ENCODE measurements at places on chromosomes 3 and 15.

- peak; percentile 16 for DNase-seq
Measured at GRCh38 chr15:89034305-89034704, 54.0 kb upstream of the ABHD2 start.

DNA sequence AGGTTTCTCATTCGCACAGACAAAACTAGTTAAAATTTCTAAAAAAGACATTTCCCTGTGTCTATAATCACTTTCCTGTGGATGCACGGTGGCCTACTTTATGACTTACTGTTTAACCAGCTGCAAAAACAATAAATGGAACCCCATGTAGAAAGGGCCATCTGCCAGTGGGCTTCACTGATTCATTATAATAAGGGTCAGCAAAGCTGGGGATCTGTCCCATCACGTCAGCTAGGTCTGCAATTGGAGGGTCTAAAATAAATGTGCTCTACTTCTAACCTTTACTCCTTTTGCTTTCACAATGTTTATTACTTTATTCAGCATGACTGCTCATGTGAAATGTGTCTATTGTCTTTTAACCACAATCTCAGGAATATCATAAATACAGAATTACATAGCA lies 43.1 kb upstream of the NMD3 start:
- no peak for DNase-seq

DNA sequence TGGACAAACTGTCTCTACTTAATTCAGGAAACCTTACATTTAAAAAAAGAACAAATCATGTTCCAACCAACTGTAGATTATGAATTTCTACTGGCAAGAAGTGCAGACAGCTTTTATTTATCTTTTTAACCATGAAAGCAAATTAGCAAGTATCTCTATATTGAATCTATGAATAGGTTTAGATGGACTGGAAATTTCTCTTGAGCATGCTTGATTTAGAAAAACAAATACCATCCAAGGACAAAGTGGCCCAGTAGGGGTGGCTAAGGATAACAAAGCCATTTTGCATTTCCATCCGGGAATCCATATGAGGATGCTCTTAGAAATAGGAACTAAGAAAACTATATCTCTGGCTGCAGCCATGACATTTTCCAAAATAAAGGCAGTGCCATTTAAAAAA lies 150.6 kb downstream of the KCNMB2 start:
- no peak for DNase-seq

- DNase-seq, result no peak
Measured at GRCh38 chr15:90710436-90711027, 6.6 kb upstream of the BLM start.

DNA sequence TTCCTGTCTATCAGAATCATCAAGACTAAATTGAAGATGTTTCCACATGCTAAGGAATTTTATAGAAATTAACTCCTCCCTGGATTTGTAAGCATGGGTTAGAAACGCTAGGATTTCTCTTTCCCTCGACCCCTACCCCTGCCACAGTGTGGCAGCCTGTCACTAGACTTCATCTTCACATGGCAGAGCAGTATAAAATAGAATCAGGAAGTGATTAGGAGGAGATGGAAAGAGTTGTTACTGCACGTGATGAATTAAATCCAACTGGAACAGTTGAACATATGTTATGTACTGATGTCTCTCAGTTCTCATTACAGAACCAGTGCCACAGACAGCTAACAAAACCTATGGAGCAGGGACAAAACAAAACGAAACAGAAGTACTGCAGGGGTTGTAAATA lies 130.0 kb upstream of the BNIP2 start:
- DNase-seq, result no peak

DNA sequence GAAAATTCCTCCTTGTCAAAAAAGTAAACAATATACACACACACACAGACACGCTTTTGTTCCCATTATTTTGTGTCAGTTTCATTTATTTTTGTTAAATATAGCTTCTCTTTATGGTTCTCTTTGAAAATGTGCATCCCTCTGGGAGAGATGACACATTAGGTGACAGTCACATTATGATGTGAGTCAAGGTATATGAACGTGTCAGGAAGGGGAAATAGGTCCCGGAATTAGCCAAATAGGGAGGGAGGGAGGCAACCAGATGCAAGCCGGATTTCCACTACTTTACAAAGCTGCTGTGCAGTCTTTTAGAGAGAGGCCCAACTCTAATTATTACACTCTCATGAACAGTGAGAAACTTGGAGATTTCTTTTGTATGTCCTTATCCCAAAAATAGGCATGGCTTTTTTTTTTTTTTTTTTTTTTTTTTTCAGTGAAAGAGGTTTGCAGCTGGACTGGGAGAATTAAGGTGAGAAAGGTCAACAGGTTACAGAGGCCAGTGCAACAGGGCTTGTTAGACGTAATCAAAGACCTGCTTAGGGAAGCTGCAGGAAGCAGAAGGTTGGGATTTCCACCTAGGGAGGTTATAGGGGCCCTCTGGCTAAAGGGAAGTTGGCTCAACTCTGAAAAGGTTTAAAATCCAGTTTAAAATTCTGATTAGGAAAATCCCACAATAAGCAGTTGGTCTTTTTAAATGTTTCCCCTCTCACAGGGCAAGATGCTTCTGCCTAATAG lies 240.5 kb upstream of the UBE2E1 start:
- no peak for DNase-seq

GRCh38 chr15:39909007-39909406 lies 11.1 kb downstream of the GPR176 start:
- no peak for DNase-seq

- DNase-seq, result peak; percentile 4
Measured at GRCh38 chr3:127488141-127488672, 102.3 kb downstream of the TPRA1 start.

DNA sequence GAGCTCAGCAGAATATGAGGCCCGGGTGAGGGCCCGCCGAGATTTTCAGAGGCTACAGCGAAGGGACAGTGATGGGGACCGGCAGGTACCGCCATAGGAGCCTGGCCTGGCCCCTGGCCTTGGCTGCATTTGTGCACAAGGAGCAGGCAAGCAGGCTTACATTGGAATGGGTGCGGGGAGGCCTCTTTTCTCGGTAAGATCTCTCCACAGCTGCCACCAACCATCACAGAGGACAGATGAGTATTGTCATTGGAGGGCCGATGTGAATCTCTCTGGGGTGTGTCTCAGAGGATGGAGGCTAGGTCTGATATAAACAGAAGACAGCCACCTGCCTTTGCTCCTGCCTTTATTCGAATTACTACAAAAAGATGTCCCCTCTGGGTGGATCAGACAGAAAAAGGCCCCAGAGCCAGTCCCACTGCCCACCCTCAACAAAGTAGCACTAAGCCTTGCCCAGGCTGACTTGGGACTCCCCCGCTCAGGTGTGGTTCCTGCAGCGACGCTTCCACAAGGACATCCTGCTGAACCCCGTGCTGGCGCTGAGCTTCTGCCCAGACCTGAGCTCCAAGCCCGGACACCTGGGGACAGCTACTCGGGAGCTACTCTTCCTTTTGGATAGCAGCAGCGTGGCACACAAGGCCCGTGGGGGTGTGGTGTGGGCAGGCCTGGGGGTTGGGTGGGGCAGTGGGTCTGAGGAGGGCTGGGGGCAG lies 5.4 kb downstream of the VWA5B2 start:
- DNase-seq, result no peak

Data from activated CD8-positive, alpha-beta T cell treated with anti-CD3 and anti-CD28 coated beads, Interleukin-2, amount 10 ng/mL, durations not matched to agents 7 days and 5 days (primary cell).